ENCODE measurements at places on chromosomes 3 and 15.

DNA sequence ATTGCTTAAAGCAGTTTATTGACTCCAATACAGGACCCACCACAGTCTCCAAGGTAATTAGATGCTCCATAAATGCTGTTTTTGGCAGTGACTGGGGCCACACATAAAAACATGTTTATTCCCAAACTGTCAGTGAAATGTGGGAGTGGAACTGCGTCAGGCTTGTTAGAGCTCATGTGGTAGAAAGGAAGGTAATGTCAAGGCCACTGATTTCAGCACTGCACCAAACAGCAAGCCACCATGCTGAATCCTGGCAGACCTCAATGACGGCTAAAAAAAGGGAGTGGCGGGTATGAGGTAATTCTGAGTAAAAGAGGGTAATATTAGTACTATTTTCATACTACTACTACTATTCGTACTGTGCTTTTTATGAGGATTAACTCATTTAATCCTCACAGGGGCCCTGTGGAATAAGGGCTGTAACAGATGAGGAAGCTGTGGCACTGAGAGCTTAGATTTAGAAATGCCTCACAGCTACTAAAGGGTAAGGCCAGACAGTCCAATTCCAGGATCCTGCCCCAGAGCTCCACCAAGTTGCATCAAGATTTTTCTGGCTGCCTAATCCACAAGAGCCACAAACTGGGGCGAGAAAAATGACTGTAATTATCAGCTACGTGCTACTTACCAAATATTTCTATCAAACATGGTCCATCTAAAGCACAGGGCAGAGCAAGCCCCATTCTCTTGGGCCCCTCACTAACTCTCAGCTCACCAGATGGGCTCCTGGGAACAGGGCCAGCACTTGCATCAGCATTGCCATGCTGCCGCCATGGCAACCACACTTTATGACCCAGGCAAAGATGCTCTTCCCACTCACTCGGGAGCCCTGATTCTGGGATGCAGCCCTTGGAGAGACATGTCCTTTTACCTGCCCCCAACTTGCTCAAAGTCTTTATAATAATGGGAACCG lies 83.6 kb upstream of the SPATA12 start:
- no peak for DNase-seq

GRCh38 chr3:127961963-127962362 lies 46.9 kb downstream of the KBTBD12 start:
- no peak for DNase-seq

DNA sequence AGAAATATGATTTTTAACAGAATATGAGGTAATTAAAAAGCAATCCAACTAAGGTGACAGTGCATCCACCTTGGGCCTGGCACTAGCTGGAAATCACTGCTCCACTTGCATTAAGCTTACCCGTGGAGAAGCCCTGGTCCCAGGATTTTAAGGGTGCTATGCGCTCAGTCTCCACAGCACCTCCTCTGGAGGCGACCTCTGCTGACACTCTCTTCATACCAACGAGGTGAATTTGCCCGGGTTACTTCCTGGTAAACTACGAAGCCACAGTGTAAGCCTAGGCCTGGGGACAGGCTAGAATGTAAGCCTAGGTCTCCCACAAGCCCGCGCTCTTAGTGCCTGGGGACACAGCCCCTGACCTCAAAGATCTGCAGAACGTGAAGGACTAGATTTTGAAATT lies 793 bp downstream of the APOD start:
- no peak for DNase-seq

DNA sequence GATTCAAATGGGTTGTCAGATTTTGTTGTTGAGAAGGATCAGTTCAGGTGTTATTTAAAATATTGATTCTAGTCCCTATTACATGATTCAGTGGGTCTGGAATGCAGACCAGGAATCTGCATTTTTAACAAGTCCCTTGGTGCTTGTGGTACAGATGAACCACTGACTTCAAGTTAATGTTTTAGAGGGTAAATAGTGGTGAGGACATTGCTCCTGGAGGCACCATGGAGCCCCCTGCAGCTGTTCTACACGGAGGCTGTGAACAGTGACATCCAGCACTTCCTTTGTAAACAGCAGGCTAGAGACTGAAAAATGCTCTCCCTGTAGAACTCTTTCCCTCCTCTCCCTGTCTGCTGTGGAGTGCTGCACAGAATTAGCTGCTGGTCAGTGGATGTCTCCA lies 4.8 kb upstream of the FSIP1 start:
- no peak for DNase-seq

- DNase-seq: no peak
Measured at GRCh38 chr3:11226042-11226370, 46.2 kb upstream of the ATG7 start.

DNA sequence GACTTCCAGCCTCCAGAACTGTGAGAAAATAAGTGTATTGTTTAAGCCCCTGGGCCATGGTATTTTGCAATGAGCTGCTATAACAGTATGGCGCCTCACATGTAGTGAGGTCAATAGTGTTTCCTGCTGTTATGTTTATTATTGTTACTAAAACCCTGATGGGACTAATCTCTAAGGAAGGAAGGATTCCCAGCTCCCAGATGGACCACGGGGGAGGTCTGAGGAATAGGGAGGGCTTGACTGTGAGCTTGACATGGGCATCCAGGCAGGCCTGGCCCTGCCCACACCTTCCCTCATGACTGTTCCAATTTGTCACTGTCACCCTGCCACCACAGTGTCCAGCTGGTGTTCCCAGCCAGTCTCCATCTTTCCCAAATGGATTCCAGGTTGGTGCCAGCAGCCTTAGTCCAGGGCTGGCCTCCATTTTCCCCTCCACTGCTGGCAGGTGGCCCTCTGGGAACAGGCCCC lies 14.5 kb upstream of the SLC41A3 start:
- DNase-seq: no peak

DNA sequence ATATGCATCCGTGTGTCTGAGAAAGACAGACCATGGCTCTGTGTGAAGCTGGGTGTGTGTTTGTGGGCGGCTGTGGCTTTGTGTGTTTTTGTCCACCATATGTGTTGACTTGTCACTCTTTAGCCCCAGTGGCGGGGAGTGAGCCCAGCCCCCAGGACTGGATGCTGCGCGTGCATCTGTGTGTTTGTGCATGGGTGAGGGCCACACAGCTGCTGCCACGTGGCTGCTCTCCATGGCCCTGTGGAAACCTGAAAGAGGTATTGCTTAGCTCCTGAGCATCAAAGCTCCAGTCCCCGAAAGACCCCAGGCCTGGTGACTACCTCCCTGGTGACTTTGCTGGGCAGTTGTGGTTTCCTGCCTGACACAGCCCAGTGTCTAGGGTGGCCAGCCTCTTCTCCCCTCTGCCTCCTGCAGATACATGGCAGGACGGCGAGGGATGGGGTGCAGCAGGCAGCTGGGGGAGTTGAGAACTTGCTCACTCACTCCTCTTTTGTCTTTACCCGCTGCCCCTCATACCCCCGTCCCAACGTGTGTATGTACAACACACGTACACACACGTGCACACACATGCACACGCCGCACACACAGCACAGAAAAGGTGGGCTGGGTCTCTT lies 6.5 kb downstream of the EPHB3 start:
- DNase-seq: no peak

GRCh38 chr3:55160241-55160983 lies 232.6 kb upstream of the LRTM1 start:
- DNase-seq: no peak

- no peak for DNase-seq
Measured at GRCh38 chr15:32918547-32918946, 200.7 kb downstream of the GREM1 start.

DNA sequence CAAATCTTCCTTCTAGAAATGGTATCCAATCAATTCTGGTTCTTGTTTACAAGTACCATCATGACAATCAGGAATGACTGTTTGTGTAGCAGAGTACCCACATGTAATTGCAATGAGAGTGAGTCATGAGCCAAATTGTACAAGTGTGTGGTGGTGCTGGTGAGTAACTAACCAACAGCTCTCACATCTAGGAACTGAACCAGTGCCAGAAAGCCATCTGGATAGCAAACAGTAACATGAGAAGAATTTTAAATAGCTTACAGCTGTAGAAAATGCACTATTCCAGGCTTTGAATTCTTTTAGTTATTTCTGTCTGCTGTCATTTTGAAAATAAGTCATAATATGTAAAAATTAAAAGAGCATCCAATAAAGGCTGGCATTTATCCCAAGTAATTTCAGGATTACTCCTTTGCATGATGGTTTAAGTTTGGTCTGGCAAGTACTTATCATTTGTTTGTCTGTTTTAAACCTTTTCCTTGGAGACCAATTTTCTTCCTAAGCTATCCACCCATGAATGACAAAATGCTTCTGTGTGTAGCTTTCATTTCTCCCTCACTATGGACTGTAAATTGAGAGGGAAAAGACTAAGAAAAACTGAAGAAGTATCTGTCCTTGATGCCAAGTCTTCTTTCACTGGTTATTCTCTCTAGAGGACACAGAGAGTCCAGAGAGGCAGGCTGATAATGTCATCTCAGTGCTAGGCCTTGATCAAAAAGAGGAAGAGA lies 60.0 kb downstream of the PIK3CB start:
- no peak for DNase-seq

Data from activated T-cell treated with anti-CD3 and anti-CD28 coated beads, Interleukin-2, amount 50 U/mL, for 24 hours (primary cell).